NCI-H2081 (cell line): ENCODE measurements at places on chromosomes 4 and X.

GRCh38 chrX:144275367-144275766 lies 391.5 kb downstream of the UBE2NL start:
- peak; percentile 85 for DNase-seq

GRCh38 chr4:124209626-124210025 lies 502.9 kb downstream of the ANKRD50 start:
- DNase-seq = no peak

DNA sequence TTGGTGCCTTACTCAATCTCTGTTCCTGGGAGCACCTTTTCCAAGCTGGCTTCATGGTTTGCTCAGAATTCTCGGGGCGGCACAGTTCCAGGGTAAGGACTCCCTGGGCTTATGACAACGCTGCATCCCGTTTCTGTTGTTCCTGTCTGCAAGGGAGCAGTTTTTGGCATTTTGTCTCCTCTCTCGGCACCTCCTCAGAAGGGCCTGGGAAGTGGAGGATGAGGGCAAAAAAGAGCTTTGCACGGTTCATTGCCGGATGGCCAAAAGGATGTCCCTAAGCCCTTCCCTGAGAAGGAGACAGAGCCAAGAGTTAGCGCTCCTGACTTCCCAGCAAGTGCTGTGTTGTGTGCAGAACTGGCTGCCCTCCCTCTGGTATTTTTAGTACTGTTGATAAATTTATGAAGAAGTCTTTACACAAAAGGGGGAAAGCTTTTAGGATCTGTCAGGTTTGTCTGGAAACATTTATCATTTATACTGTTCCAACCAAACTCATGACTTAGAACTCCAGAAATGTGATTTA lies 13.4 kb downstream of the SRD5A3 start:
- no peak for DNase-seq

DNA sequence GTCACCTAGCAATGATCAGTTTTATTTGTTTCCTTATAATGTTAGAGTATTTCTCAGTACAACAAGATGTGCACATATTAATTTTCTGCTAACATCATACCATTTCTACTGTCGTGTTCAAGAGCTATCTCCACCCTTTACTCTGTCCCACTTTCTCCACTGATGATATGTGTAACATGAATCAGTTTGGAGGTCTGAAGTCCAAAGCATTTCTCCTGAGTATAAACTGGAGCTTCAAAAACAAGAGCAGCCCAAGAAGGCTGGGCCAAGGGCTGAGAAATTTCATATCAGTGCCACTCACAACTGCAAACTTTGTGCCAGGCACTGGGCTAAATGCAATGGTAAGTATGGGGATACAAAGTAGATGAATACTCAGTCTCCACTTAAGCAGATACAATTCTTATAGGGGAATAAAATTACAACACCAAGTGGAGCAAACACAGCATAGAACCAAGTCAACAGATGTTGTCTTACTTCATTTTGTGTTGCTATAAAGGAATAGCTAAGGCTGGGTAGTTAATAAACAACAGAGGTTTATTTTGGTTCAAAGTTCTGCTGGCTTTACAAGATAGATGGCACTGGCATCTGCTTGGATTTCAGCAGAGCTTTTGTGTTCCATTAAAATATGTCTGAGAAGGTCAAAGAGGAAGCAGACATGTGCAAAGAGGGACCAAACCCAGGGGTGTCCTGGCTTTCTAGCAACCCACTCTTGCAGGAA lies 44.2 kb downstream of the AMELX start:
- no peak for DNase-seq

DNA sequence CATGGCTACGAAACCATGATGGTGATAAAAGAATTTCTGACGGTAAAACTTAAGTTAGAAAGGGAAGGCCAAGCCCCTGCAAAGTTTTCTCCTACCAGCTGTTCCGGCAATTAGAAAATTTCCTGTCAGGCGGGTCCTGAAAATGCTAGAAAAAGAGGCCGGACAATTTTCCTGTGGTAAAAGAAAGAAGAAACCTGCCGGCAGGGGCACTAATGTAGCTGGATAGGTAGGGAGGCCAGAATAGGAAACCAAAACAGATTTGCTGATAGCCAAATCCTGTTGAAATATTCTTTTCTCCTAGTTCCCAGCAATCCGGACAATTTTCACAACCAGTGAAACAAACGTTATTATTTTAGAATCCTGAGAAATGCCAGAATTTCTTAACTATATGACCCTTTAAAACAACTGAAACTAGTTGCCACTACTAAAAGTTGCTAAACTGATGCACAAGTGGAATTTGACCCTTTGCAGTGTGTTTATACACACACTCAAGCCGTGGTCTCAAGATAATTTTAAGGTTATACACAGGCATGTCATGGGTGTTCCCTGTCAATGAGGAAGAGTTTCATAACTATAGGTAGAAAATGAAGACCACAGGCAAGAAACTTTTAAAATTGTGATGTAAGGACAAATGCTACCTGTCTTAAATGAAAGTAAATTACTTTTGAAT lies 47.7 kb downstream of the RPS6KA3 start:
- DNase-seq = no peak

GRCh38 chr4:183797445-183798300 lies 107.4 kb upstream of the STOX2 start:
- peak; percentile 11 for DNase-seq

DNA sequence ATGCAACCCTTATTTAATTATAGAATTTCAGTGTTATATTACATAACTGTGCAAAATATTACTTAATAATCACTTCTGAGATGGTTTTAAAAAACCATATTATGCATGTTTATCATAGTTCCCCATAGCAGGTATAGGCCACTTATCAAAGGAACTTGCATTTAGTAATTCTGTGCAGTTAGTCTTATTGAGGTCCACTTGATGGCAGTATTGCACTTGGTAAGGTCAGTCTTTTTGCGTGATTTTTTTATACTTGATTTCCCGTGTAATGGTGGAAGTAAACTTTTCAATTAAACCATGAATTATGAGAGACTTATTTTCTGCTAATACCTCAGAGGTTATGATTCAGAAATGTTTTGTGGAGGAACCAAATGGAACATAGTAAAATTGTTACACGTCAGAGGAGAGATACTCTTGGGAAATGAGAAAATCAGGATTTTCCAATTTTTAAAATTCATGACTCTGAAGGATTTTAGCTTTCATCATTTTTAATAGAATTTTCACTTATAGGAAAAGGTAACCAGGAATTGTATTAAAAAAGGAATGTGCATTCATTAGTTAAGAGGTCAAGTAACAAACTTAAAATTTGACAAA lies 230.0 kb downstream of the CCSER1 start:
- DNase-seq = peak; percentile 40

DNA sequence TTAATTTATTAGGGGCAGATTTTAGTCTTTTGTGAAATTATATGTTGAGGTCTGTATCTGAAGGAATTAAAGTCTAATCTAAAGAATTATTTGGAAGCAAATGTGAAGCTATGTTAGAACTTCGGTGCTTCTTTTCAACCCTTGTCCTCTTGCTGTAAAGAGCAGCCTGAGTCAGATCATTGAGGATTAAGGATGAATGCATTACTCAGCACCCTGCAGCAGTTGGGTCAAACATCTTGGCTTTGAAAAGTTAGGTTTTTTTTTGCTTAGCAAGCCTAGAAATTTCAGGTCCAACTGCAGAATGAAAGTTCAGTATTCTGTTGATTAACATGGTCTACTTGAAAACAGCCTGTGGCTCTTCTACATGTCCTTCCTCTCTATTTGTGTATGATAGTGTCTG lies 57.6 kb downstream of the SLC4A4 start:
- no peak for DNase-seq

DNA sequence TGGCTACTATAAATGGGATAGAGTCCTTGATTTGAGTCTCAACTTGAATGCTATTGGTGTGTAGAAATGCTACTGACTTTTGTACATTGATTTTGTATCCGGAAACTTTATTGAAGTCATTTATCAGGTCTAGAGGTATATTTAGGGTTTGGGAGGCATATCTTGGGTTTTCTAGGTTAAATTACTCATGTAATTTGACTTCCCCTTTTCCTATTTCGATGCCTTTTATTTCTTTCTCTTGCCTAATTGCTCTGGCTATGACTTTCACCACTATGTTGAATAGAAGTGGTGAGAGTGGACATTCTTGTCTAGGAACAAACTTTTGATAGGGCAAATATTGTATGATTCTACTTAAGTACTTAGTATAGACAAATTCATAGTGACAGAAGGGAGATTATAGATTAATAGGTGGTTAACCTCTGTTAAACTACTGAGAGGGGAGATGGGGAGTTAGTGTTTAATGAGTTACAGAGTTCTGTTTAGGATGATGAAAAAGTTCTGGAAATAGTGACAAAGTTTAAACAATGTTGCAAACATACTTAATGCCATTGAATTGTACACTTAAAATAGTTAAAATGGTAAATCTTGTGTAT lies 22.8 kb upstream of the HSPA4L start:
- no peak for DNase-seq

DNA sequence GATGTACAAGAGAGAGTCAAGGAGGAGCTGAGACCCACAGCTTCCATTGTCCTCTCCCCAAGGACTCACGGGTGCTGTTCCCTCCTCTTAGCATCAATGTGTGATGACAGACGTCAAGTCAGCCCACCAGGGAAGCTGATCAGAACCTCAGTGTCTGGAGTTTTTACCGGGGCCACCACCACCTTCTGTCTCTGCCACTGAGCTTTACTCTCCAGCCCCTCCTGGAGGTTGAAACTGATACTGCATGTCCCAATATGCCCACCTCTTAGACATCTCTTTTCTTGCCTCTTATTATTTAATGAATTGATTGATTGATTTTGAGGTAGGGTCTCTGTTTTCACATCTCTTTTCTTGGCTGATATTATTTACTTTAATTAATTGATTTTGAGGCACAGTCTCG lies 10.3 kb upstream of the AKAP17A start:
- DNase-seq = peak; percentile 13

- no peak for DNase-seq
Observed at GRCh38 chr4:185534866-185535611, at the start of gene PDLIM3. PDLIM3 (minus strand) TSS chr4:185535507; CDS start chr4:185535434, 73 bp downstream.

DNA sequence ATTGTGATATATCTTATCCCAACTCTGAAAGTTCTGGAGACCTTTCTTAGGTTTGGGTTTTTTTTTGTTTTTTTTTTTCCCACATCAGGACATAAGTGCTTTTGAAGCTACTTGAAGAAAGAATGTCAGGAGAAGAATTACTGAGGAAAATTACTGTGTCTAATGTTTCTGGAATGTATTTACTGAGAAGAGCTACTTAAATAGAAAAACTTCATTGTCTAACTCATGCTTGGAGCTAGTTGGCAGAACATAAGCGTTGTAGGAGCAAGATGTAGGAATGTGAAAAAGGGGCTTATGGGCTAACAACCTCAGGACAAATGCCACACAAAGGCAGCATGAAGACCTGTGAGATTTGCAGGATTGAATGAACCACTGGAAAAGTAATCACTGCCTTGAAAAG lies 166.6 kb upstream of the GLRA2 start:
- no peak for DNase-seq

GRCh38 chrX:7111518-7111917 lies 36.0 kb upstream of the STS start:
- DNase-seq = peak; percentile 55

- peak; percentile 1 for DNase-seq
Observed at GRCh38 chr4:153555730-153556434, 89.7 kb downstream of the TMEM131L start.

DNA sequence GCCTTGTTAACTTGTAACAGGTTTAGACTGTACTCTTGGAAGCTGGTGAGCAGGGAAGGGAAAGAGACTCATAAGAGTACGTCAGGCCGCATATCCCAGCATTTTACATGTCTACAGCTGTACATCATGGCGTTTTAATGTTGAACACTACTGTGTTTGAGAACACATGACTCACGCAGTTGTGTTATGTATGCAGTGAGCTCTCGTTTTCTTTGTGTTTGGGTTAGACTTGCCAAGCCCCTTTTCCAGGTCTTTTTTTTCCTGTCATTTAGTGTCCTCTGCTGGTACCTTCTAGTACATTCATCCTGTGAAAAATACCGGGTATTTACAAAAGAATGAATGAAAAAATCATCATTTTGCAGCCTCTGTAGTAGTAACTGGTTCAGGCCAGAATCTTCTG lies 35.3 kb downstream of the SMS start:
- DNase-seq = peak; percentile 12

DNA sequence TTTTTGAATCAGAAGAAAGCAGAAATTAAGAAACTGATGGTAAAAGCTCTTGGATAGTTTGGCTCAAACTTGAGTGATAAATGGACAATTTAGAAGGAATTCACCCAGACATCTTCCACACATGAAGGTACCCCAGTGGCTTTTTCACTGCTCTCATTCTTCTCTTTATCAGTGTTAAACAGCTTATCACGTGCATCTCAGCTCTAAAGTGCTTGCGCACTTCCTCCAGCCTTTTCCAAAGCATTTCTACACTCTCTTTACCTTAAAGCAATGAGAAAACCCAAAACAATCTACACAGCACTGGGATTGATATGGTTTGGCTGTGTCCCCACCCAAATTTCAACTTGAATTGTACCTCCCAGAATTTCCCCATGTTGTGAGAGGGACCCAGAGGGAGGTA lies 509.1 kb upstream of the FAT1 start:
- DNase-seq = no peak

GRCh38 chr4:150297861-150298474 lies 219.7 kb downstream of the DCLK2 start:
- peak; percentile 21 for DNase-seq

- peak; percentile 44 for DNase-seq
Observed at GRCh38 chr4:123398066-123398852, 1.7 kb downstream of the SPRY1 start.

GRCh38 chr4:102157984-102158383 lies 187.3 kb downstream of the SLC39A8 start:
- peak; percentile 24 for DNase-seq

GRCh38 chr4:122914292-122914904 lies 8.0 kb downstream of the NUDT6 start:
- peak; percentile 27 for DNase-seq

- no peak for DNase-seq
Observed at GRCh38 chr4:102807345-102807744, 20.0 kb downstream of the UBE2D3 start.

DNA sequence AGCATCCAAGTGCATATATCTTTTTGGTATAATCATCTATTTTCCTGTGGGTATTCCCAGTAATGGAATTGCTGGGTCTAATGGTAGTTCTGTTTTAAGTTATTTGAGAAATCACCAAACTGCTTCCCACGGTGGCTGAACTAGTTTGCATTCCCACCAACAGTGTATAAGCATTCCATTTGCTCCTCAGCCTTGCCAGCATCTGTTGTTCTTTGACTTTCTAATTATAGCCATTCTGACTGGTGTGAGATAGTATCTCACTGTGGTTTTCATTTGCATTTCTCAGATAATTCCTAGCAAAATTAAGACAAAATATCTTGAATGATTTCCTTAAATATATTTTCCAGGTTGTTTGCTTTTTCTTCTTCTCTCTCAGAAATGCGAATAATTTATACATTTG lies 341.1 kb downstream of the GBA3 start:
- DNase-seq = no peak

DNA sequence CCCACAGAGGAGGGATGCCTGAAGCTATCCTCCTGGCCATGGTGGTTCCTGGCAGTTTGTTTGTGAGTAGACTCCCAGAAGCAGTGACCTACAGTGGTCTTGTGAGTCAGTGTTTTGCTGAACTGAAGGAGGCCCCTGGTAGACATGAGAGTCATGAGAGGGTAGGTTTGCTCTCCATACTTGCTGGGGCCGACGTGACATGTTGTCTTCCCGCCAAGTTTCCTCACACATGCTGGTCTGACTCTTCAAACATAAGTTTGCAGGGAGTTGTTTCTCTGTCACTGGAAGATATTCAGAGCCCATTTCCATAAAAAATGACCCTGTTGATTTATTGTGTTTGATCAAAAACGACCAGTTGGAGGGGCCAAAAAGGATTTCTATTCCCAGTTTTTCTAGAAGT lies 131.1 kb upstream of the SCML1 start:
- no peak for DNase-seq
